Naive thymus-derived CD4-positive, alpha-beta T cell (primary cell): ENCODE measurements at places on chromosomes 4 and X. TPM values are rescaled to one million over a fixed set of nuclear protein-coding genes. Genes with fewer than 3 reads are reported as not detected.

The ARHGAP24 gene
- 12.7 TPM for total RNA-seq

The IL1RAPL1 gene
- total RNA-seq, result not detected

DNA sequence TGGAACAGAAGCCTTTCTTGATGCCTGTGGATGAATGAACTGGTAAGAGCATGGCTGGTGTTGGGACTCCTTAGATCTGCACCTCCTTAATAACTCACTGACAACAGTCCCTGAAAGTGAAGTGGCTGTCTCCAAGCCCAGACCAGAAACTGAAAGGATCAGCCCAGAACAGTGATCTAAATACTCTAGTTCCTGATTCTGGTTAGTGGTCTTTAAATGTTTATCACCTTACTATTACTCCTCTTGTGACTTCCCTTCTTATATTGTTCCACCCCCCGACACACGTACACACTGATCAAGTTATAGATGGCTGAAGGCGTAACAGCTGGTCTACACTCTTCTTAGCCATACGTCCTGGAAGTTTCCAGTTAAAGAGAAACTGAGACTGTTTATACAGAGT, 33.8 kb upstream of the ARMCX2 start:
- no peak for DNase-seq

GRCh38 chr4:15873117-15873516, 65.4 kb downstream of the FGFBP1 start:
- DNase-seq, result no peak

- no peak for DNase-seq
Observed at GRCh38 chrX:143472347-143472938, 44.8 kb downstream of the SPANXN3 start.

- no peak for DNase-seq
Observed at GRCh38 chr4:30720021-30720660, at the start of gene PCDH7. PCDH7 (plus strand) TSS chr4:30720369; CDS start chr4:30721423, 1,054 bp downstream.

DNA sequence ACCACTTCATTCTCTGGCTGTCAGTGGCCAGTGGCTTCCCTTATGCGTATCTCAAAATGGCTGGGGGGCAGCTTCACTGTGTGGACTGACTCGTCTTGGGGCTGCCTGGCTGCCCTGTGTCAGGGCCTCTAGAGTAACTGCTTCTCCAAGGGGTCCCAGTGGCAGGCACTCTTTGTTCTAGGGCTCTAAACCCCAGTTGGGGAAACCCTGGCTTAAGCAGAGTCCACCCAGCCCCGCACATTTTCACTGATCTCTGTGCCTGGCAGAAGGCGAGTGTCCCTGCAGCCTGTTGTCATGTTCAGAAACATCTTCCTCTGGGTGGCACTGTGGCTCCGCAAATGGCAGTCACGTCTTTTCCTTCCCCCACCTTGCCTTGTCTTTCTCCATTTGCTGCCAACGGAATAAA, 59.7 kb downstream of the NBDY start:
- no peak for DNase-seq

DNA sequence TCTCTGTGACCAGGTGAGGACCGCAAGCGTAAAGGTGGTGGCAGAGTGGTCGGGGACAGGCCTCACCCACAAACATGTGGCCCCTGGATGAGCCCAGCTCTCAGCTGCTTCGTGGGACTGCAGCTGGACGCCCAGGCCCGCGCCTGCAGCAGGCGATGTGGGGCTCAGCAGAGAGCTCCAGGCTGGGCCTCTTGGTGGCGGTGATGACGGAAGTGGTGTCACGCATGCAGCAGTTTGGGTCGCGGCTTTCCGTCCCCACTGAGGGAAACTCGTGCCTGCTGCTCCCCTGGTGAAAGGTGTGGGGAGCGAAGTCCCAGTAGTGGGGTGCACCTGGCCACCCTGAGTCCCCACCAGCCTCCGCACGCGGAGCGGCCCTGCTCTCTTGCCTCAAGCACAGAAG, 26.9 kb downstream of the PCGF3 start:
- DNase-seq, result no peak

DNA sequence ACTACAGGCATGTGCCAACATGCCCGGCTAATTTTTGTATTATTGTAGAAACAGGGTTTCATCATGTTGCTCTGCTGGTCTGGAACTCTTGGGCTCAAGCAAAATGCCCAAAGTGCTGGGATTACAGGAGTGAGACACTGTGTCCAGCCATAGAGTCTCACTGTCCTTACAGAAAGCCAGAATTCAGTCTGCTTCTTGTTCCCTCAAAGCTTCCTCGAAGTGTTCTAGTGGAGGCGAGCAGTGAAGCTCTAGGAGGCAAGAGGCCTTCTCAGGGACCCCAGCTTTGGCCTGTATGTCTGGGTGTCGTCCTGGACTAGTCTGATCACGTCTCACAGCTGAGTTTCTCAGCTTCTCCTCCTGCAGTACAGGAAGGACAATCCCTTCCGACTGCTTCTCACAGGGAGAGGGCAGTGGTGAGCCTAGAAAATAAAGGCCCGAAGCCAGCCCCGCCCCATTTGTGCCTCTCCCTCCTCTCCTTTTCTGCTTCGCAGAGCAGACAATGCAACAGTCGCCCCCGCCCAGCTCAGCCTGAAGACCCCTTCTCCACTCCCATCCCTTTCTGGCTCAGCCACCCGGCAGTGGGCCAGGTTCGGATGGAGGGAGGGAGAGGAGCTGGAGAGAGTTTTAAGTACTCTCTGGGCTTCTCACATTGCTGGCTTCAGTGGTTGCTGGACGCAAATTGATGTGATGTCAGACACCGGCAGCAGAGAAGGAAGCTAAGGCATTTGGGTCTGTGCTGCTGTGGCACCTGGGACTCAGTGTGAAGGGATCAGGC, 11.1 kb upstream of the FAM3A start:
- peak; percentile 53 for DNase-seq
